ENCODE measurements at places on chromosomes 12 and 14.

DNA sequence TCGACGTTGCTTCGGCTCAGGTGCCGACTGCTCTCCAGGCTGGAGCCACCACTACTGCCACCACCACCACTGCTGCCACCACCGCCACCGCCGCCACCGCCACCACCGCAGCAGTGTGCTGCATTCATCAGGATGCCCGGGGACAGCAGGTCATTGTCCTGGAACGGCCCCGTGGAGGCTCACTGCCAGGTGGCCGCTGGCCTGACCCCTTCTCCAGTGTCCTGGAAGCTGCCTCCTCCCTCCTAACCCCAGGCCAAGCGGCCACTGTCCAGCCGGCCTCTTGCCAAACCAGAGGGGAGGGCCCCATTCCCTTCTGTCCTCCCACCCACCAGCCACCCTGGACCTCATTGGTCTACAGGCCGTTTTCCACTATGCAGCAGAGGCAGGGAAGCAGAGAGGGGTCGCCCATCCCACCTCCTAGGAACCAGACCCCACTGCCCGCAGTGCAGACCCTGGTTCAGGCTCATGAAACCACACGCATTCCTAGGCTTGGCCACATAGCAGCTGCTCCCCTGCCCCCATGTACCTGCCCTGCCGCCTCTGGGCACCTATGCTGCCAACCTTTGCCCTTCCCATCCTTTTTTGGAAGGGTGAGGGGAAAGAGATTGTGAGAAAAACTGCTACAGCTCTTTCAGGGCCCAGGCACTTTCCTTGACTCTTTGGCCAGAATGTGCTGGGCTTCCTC is 15.2 kb downstream of the ARL6IP4 start:
- DNase-seq: no peak

GRCh38 chr14:99317231-99318090 is 45.5 kb upstream of the BCL11B start:
- no peak for DNase-seq

DNA sequence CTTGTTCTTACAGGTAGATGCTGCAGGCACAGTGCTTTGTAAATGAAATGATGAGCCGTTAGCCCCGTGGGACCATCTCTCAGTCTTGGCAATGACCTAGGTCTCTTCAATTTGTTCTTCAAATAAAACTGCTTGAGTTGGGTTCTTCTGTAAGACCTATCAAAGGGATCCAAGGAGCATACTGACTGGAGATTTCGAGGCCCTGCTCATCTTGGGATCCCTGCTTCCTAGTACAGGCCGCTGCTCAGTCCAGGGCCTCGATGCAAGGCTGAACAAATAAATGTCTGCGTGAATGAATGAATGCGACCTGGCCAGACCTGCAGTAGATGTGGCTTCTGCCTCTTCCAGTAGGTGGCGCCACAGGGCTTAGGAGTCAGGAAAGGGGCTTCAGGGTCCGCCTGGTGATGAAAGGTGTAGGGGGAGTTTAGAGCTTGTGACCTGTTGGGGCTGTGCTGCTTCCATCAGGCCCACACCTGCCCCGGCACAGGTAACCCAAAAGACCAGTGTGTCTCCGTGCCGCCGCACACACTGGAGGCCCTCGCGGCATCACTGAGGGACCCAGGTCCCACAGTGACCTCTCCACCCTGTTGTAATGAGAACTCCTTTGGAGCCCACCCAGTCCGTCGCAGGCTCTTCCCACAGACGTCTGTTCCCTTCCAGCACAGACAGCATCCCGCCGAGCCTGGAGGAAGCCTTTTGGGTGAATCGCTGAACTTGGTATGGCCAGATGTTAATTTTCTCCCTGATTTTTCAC is 4.4 kb downstream of the CACNA1C start:
- DNase-seq: no peak

GRCh38 chr12:53963005-53963404 is 8.3 kb downstream of the HOXC12 start:
- DNase-seq: no peak

- DNase-seq: no peak
Measured at GRCh38 chr12:110537605-110538409, 35.7 kb downstream of the RAD9B start.

DNA sequence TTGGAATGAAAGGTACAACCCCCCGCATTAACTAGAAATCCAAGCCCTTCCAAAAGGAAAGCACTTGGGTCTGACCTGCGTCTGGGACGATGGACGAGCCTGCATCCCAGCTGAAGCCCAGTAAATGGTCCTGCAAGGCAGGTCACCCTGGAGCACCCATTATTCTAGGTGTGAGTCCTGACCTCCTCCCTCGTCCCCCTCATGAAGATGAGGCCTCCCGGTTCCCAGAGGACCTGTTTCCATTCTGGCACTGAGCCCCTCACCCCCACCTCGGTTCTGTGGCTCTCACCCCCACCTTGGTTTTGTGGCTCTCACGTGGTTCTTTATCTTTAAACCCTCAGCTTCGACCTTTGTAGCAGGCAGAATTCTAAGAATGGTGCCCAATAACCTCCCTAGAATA is 7.3 kb downstream of the IFI27 start:
- DNase-seq: no peak

DNA sequence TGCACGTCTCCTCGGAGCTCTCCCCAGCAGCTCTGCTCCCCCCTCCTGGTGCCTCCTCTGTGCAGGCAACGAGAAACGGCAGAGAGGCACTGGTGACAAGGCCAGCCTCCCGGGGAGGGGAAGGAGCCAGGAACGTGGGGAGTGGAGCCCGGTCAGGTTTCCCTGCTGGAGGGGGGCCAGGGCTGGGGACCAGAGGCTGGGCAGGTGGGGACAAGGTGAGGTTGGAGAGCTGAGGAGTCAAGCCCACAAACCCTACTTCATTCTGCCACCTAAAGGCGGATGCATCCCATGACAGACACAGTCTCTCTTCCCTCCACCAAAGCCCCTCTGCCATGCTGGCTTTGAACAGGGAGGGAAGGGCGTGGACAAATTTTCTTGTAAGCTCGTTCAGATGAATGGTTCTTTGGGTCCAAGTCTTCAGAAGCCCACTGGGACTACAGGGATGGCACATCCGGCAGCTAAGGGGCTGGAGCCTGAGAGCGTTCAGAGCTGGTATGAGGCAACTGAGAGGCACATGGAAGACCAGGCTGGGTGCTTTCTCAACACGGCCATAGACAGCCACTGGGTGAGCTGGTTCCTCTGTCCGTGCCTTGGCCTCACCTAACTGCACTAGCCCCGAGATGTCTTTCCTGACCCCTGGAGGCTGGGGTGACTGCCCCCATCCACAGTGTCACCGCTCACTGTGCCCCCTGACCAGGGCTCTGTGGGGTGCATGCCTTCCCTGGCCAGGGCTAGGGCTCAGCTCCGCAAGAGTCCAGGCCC is 105.9 kb downstream of the RBM19 start:
- no peak for DNase-seq

DNA sequence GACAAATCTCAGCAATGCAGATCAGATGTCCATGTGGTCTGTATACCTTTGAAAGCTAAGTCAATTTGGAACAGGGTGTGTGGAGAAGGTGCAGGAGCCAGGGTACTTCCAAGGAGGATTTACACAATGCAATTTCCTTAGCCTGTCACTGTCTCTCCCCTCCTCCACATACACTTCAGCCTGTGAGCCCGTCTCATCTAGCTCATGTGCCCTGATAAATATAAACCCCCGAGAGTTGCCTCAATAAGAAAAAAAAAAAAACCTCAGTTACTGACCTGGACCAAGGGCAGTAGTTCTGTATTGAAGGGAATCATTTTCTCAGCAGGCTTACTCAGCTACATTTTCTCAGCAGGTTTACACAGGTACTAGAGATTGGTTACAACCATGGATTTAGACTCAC is 132.1 kb upstream of the PELI2 start:
- no peak for DNase-seq

DNA sequence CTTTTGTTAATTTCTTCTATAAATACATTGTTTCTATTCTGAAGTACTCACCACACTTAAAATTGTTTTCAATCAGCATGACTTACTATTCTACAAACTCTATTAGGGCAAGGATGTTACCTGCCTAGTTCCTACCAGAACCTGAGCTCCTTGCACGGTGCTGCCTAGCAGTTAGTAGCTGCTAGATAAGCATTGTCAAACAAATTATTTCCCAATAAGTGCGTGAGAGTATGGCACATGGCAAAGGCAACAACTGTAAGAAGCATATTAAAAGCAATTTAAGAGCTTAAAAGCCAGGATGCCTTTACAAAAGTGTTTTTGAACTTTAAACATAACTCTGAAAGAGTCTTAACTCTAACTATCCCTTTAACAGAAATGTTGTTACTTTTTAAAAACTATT is 8.2 kb upstream of the LYZ start:
- DNase-seq: no peak

- DNase-seq: no peak
Measured at GRCh38 chr14:28242895-28243294, 523.7 kb upstream of the FOXG1 start.

- DNase-seq: no peak
Measured at GRCh38 chr12:40622246-40622838, 69.9 kb upstream of the CNTN1 start.

- no peak for DNase-seq
Measured at GRCh38 chr12:53856132-53856531, 82.5 kb upstream of the HOXC13 start.

DNA sequence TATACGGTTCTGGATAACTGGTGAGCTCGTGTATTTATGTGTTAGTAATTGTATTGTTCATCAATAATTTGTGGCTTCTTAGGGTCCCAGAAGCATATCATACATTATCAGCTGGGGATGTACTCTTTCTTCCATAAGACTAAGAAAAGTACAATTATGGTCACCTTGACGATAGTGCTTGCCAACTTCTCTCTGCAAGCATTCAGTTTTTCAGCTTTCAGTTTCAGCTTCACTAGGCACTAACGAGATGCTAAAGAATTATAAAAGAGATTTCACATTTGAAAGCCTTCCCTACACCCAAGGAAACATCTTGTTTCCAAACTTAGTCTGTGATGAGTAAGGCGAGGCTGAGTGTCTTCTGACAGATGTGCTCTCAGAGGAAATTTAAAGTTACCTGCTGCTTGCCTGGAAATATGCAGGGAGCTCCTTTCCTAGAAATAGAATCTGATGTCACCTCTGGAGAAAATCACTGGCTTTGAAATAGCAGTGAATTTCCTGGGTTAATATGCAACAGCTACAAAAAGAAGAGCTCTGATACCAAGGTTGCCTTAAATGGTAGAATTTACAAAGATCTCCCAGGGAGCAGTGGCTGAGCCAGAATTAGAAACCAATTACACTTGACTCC is 1419.9 kb upstream of the TMEM132C start:
- no peak for DNase-seq

DNA sequence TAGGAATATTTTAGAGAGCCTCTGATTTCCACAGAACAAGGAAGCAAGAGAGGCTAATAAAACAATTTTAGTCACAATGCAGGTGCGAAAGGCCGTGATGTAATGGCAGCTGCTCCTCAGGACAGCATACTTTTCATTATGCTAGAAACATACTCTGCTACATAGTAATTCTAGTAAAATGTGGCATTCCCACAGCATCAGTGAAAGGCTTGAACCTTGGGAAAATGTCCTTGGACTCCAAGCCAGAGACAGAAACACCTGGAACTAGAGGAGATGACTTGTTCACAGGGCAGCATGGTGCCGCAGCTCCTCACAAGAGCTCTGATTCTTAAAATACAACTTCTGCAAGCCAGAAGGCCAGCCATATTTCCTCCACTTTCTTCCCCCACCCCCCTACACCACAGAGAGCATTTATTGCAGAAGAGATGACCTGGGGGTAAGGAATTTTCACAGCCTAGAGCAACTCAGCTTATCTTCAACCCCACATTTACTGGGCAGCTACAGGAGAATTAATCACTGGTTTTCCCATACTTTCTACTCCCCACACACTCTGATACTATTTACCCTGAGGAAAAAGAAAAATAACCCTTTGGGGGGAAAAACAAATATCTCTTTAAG is 15.8 kb downstream of the ABCC9 start:
- DNase-seq: no peak

- DNase-seq: no peak
Measured at GRCh38 chr12:31560516-31560915, 30.4 kb downstream of the DENND5B start.

DNA sequence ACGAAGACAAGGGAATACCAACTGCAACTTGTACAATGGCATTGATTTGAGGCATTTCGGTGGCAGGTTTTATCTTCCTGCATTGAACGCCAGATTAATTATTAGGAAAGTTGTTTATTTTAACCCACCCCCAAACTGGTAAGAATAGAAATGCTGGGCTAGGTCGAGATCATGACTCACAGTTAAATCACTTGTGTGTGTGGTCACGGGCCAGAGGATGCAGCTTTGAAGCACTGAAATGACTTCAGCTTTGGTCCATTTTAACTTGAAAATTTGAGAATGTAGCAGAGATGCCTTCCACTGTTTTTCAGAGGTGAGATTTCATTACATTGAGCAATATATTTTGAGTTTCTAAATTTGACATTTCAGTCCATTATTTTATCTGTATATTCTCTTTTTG is 23.6 kb upstream of the KCNH3 start:
- DNase-seq: no peak

GRCh38 chr12:68222326-68222725 is 3.3 kb downstream of the IL26 start:
- DNase-seq: no peak

DNA sequence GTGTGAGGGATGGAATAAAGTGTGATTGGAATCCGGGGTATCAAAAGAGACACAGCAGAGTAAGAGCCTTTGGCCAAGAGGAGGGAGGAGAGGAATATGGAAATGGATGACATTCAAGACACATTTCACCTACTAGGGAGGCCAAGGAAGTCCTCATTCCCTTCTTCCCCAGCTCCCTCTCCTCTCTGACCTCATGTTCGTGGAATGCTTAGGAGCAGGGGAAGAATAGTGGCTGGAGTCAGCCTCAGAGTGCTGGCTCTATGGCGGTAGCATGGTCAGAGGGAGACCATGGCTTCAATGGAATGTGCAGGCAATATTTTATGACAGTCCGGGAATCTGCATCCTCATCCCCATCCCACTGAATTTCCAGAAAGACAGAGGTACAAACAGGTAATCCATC is 196.6 kb downstream of the EGLN3 start:
- DNase-seq: no peak

- no peak for DNase-seq
Measured at GRCh38 chr12:68349220-68349621, 17.1 kb upstream of the MDM1 start.

DNA sequence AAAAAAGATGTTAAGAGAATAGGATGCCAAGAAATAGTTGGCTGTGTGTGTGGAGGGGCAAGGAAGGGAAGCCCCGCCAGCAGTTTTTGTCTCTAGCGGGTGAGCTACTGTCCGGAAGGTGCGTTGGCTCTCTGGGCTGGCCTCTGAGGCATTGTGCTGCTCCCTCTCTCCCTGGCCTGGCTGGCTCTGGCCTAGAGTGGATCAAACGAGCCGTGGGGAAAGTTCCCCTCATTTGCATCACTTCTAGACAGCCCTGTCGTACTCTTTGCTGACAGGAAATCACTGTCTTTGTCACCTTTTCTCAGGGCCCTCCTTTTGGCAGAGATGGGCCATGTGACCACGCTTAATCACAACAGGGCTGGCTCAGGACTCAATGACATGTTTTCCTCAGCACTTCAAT is 236.1 kb upstream of the NPAS3 start:
- no peak for DNase-seq

Data from activated CD8-positive, alpha-beta memory T cell treated with anti-CD3 and anti-CD28 coated beads for 1 hour (primary cell).